ENCODE measurements at places on chromosomes 5 and 9.

GRCh38 chr5:55634866-55635265, 77.3 kb downstream of the SLC38A9 start:
- DNase-seq, result no peak

DNA sequence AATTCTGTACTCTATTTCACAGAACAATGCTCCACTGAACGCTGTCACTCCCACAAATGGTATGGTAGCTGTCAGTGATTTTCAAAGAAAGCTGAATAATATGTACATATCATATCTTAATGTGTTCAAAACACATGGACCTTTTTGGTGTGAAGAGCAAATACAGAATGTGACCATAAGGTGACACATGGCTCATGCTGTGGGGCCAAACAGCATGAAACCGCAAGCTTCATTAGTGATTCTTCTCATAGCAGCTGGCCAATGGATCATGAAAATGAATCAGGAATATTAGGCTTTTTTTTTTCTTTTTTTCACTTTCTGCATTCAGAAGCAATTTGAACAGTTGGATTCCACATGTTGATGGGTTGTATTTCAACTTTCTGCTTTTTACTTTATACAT, 54.9 kb upstream of the CDH9 start:
- DNase-seq, result no peak

- no peak for DNase-seq
Measured at GRCh38 chr9:69130456-69131441, 43.3 kb upstream of the TJP2 start.

DNA sequence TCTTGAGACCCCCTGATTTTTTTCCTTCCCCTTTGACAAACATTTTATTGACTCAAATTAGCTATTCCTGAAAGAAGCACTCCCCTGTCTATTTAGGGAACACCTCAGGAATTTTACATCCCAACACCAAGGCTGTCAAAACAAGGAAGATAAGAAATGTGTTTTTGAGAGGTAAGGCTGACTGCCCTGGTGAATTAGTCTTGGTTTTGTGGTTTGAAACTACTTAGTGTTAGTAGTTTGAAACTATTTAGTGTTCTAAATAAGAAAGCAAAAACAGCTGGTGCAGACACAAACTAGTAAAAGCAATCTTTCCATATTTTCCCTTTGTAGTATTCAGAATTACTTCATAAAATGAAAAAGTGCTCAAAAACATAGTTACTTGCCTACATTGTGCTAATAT, 120.7 kb downstream of the PCSK1 start:
- DNase-seq, result no peak

DNA sequence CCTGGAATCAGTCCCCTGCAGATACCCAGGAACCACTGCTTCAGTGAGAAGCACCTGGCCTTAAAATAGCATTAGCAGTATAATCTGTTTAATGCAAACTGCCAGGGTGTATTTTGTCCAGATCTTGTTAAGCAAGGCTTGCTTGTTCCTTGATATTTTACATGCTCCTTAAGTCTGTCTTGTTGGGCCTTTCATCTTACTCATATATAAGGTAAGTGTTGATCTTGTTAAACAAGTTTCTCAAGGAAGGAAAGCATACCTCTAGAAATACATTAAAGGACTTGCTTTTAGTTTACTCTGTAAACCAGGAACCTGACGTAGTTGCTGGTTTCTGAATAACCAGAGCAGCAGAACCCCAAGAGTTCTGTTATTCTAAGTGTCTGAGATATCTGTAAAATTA, 13.7 kb downstream of the HSPA4 start:
- no peak for DNase-seq

DNA sequence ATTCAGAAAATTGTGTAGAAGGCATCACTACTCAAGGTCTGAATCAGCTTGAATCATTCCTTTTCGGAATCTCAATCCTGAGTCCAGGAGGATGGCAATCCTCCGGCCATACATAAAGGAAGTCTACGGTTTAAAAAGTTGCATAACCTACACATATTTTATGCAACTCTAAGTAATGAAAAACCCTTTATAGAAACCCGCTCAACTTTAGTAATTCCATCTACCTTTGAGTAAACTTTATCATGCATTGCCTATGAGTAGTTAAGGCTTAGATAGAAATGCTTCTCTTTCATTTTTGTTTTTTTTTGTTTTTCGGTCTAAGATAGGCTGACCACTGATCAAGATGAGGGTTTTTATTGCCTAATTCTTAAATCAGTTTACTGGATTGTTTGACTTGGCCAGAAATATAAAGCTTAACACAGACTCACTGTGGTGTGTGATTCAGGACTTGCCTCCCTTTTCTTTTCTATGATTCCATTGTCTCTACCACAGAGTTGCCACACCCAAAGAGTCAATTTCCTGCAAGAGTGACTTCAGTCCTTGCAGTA, 85.0 kb downstream of the LURAP1L start:
- DNase-seq, result no peak

GRCh38 chr9:115263371-115264075, 145.6 kb upstream of the TNC start:
- DNase-seq, result no peak

GRCh38 chr9:32380944-32381343, 3.5 kb upstream of the ACO1 start:
- DNase-seq, result no peak

DNA sequence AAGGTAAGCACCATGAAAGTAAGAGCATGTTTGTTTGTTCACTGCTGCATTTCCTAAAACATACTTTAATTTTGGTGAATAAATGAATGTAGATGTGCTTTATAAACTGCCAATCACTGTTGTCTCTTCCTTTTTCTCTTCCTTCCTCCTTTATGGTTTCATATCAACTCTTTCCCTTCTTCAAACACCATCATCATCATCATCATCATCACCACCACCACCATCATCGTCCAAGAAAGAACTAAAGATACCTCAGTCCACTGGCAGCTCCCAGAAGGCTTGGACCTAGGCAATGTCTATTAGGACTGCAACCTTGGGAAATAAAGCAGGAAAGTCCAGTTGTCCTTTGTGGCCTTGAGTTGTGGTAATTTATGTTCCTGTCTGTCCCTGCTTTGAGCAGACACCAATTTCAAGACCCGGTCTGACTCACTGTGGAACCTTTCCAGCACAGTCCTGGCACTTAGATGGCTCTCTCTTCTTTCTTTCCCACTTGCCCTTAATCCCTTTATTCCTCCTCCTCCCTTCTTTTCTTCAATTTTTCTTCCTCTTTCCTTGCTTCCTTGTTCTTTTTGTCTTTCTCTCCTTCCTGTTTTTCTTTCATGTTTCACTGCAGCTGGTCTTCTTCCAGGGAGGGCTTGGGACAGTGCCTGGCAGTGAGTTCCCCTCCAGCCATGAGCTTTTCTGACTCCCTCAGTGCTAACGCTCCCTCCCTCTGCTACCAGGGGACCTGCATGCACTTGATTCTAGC, 99.3 kb downstream of the ANGPTL2 start:
- DNase-seq, result no peak

GRCh38 chr5:173891308-173892116, 3.4 kb downstream of the CPEB4 start:
- no peak for DNase-seq

DNA sequence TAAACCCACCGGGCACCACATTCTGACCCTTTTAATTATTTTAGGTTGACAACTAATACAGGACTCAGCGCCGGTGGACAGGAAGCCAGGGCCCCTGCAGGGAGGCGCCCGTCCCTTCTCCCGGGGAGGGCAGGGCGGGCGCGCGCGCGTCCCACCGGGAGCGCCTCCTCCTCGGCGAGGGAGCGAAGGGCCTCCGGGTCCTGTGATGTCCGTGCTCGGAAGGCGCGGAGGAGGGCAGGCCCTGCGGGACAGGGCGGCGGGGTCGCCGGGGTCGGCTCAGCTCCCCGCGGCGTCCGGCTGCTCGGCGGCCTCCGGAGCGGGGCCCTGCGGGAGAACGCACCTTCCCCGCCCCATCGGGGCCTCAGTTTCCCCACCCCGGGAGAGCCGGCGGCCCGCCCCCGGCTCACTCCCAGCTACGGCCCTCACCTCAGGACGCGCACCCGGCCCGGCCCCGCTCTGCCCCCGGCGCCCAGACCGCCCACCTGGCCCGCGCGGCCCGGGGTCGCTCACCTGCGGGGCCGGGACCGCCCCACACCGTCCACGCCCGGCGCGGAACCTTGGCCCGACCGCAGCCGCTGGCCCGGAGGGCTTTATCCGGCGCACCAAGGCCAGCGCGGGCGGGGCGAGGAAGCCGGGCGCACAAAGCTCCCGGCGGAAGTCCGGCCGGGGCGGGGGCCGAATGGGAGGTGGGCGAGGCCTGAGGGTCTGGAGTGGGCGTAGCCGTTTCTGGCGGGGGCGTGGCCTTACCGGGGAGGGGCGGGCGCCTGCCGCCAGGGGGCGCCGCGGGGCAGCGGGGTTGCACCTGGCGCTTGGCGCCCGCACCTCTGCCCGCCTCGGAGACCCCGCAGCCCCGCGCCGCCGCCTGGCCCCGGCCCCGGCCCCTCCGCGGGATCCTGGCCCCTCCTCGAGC, at the start of the genes EXD3 and NOXA1:
Gene EXD3 (minus strand): TSS at position 559 of the 910 bp plus-strand sequence. CDS start 27,805 bp downstream, outside the sequence.
Gene NOXA1 (plus strand): TSS at position 790 of the 910 bp plus-strand sequence. CDS start 137 bp downstream, outside the sequence.
- DNase-seq, result peak; percentile 98

DNA sequence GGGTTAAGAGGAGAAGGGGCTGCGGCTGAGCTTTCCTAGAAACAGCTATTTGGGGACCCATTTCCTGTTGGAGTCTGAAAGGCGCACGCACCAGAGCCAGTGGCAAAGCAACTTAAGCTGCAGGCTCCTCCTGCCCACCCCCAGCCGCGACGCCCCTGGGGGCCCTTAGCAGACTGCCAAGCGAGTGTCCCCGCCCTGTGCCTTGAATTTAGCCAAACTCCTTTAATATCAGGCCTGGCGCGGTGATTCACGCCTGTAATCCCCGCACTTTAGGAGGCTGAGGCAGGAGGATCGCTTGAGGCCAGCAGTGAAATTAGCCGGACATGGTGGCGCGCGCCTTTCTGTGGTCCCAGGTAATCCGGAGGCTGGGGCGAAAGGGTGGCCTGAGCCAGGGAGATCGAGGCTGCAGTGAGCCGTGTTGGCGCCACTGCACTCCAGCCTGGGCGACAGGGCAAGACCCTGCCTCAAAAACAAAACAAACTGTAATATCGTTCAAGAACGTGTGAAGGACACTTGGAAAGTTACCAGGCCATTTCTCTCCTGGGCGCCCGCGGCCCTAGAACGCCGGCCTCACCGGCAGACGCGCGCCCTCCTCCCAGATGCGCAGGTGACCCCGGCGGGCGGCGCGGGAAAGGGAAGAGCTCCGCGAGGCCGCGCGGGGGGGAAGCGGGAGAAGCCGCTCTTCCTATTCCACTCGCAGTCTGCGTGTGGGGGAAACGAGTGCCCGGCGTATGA, 1.0 kb upstream of the F2R start:
- no peak for DNase-seq

- no peak for DNase-seq
Measured at GRCh38 chr5:22683050-22683449, 170.1 kb downstream of the CDH12 start.

DNA sequence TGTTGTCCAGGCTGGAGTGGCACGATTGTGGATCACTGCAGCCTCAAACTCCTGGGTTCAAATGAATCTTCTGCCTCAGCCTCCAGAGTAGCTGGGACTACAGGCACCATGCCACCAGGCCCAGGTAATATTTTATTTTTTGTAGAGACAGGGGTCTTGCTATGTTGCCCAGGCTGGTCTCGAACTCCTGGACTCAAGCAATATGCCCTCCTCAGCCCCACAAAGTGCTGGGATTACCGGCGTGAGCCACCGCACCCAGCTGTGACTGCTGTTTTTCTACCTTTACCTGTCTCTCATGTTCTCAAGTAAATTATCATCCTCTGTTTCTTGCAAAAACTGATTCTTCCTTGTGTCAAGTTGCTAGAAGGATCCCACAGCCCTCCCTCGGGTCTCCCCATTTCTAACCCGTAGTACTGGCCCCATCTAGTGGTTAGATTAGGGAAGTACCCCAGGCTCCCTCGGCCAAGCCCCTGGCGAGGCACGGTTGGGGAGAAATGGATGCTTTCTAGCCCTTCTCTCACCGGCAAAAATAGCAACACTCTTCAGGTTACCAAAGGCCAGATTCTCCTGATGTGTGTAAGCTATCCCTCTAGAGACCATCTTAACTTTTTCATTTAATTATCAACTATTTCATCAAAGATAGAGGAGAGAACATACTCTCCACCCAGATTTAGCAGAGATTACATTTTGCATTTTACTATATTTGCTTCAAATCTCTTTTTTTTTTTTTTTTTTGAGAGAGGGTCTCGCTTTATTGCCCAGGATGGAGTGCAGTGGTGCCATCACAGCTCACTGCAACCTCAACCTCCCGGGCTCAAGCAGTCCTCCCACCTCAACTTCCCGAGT, 19.2 kb upstream of the TOR1B start:
- peak; percentile 63 for DNase-seq

GRCh38 chr5:132431632-132432031, 58.9 kb downstream of the IRF1 start:
- DNase-seq, result no peak

DNA sequence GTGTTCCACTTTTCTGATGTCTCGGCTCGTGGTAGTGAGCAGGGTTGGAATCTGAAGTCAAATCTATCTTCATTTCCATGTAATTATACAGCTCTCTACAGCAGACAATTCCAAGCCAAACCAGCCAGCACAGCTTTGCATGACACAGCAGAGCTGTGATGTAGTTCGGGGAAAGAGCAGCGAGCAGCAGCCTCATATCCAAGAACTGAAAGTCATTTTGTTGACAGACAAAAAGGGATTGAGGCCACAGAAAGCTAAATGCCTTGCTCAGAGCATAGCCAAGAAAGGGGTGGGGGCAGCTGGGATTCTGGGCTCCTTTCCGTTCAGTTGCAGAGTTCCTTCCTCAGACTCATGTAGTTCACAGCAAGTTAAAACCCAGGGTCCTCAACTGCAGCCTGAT, 32.1 kb downstream of the LCP2 start:
- no peak for DNase-seq

- no peak for DNase-seq
Measured at GRCh38 chr5:132506094-132506692, 15.6 kb upstream of the IRF1 start.

DNA sequence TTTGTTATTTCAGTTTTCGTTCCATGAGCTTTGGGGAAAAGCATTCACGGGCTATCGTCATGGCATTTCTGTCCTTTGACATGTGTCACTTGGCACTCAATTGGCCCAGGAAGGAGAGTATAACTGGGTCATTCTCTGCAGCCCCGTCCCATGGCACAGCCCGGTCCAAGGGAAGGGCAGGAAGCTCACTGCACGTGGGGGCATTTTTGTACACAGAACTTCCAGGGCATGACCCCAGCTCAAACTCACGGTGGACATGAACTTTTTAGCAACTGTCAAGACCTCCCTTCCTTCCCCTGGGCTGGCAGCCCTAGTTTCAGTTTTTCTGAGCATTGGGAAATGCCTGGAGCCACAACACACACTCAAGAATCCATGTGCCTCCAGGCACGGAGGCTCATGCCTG, 161.6 kb upstream of the PANK3 start:
- DNase-seq, result no peak

DNA sequence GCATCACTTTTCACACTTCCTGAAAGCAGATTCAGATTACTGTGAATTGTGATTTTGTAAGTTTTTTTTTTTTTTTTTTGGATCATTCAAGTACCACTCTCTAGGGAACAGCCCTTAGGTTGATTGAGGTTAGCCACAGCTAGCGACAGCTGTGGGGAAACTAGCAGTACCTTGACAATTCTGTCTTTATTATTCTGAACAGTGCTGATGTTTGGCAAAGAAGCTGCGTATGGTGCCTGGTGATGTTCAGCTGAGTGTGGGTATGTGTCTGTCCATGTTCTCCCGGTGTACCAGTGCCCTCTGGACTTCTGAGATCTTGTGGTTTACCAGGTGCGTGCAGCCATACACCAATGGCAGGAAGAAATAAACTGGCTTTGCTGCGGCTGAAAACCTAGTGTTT, 117.3 kb upstream of the PLPPR1 start:
- DNase-seq, result no peak
